ENCODE measurements at places on chromosomes 6 and 20.

GRCh38 chr6:692356-692851 is 535 bp downstream of the EXOC2 start:
- DNase-seq, result peak; percentile 58

GRCh38 chr6:117958536-117958935 is 51.5 kb downstream of the SLC35F1 start:
- no peak for DNase-seq

DNA sequence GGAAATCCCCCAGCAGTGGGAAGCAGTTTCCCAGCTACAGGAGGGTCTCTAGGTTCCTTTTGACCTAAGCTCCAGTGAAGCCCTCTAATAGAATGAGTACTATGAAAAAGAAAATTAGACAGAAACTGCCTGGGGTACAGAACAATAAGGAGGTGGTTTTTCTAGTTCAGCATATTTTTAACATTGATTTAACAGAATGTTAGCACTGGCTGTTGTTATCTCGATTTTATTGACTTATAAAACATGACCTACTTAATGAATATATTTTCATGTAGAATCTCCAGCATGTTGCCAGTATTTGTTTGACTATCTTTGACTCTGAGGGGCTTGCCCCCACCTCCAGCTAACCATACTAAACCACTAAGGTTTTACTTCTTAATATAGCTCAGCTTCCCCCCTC is 19.6 kb downstream of the SCGN start:
- DNase-seq, result no peak

DNA sequence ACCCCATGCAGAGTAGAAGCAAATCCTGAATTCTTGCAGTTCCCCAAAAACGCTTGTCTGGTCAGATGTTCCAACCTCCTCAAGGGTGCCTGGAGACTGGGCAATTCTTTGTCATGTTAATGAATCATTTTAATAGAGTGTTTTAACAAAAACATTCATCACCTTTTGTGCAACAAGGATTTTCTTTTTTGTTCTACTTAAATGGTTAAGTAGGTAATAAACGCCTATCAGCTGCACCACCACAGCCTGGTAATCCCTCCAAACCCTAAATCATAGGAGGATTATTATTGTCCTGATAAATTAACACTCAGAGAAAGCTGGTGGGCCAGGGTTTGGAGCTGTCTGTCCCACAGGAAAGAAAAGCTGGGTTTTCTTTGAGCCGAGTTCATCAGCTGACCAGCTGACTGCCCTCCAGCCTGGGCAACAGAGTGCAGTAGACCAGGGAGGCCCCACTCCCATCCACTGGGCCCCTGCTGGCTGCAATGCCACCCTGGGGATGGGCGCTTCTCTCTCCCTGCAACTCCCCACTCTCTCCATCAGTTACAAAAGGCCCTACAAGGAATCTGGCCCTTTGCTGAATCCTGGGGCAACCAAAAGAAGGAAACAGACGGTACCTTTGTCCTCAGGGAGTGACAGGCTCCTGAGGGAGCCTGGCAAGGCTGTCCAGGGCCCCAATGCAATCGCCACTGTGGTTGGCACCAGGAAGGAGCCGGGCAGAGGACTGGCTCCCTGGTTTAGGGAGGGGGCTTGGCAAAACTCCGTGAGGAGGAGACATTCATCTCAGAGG is 23.1 kb upstream of the BMP7 start:
- DNase-seq, result no peak

DNA sequence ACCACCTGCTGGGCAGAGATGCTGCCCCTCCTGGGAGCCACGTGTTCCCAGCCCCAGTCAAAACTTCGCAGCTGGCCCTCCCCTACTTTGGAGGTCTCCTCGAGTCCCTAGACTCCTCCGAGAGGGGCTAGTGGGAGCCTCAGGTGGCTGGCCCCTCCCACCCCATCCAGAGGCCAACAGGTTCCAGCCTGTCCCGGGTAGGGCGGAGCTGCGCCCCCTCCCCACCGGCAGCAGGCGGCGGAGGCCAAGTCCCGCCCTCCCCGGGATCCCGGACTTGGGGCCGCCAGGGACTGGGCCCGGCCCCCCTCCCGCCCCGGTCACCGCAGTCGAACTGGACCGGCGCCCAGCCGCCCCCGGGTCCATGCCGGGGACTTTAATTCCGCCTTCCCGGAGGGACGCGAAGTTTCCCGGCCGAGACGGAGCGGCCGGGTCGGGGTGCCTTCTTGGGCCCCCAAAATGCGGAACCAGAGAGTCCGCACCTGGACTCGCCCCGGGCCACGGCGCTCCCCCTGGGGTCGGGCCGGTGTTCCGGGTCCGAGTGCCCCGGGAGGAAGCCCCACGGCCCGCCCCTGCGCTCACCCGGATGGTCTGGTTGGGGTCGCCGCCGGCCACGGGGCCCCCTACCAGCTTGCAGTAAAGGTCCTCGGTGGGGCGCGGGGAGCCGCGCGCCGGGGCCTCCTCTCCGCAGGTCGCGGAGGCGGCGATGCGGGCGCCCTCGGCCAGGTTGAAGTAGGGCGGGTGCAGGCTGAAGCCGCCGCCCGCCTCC is 559 bp downstream of the LAMA5 start:
- DNase-seq, result no peak

GRCh38 chr6:96532399-96532798 is 10.8 kb downstream of the UFL1 start:
- DNase-seq, result no peak

DNA sequence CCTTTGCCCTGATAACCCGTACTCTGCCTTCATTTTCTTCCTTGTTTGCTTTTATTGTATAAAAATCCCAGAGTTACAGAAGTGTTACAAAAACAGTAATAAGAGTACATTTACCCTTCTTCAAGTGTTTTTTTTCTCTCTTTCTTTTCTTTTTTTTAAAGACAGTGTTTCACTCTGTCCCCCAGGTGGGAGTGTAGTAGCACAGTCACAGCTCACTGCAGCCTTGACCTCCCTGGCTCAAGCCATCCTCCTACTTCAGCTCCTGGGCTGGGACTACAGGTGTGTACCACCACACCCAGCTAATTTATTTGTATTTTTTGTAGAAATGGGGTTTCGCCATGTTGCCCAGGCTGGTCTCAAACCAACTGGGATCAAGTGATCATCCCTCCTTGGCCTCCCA is 402.7 kb downstream of the CDKAL1 start:
- DNase-seq, result no peak

DNA sequence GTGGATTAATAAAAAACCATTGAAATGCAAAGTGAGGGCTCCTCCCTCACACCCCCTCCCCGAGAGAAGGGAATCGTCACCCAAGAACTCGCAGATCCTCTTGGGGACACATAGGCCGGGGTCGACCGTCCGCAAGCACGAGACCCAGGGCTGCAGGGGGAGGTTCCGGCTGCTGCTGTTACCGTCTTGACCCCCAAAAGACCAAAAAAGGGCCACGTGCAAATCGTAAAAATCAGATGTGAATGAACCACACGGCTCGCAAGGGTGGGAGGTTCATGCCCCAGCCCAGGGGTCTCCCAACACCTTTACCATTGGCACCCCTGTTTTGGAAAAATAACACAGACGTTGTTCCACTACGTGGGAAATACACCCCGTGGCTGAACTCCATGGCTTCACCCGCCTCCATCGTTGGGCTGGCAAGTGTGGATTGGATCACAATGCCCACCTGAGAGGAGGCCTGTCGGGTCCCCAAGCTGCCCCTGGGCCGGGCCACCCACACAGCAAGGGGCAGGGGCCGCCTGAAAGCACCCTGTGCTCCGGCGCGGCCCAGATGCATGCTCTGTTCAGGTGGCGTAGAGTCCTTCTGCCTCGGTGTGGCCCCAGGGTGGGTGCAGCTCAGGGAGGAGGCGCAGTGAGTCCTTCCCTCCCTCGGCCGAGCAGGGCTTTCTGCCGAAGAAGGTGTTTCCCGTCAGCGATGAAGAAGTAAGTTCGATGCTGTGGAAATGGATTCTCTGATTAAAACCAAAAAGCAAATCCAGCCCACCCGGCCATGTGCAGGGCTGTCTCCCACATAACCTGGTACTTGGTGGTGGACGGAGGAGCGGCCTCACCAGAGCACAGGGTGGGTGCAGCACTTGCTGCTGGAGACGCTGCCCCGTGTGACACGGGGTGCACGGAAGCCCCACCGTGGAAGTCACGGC is 85.0 kb downstream of the YTHDF1 start:
- DNase-seq, result no peak

DNA sequence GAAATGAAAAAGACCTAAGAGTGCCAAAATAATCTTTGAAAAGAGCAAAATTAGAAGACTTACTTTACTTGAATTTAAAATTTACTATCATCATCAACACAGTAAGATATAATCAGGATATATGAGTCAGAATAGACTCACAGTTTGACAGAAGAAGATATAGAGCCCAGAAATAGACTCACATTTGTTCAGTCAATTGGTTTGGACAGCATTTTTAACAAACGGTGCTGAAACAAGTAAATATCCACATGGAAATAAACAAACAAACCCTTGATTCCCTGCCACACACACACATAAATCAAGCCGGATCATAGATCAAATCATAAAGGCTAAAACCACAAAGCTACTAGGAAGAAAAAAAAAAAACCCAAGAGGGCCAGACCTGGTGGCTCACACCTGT is 291.1 kb downstream of the ADGRG6 start:
- DNase-seq, result no peak

DNA sequence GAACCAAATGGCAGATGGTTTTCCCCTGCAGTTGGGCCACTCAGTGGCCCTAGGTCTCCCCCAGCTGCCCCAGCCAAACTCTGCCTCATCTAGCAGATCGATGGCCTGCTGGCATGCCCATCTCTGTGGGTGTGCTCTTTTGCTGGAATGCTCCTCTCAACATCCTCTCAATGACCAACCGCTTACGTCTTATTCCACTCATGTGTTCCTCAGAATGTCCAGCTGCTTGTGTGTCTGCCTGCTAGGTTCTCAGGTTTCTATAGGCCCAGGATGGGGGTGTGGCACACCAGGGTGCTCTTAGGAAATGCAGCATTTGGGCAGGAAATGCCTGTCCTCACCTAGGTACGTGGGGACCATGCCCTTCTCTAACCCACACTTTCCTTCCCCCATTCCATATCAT is 509.9 kb upstream of the SYNCRIP start:
- no peak for DNase-seq

GRCh38 chr6:105177556-105177955 is 2.3 kb downstream of the POPDC3 start:
- DNase-seq, result no peak

GRCh38 chr6:137424251-137424650 is 69.9 kb downstream of the OLIG3 start:
- DNase-seq, result no peak

DNA sequence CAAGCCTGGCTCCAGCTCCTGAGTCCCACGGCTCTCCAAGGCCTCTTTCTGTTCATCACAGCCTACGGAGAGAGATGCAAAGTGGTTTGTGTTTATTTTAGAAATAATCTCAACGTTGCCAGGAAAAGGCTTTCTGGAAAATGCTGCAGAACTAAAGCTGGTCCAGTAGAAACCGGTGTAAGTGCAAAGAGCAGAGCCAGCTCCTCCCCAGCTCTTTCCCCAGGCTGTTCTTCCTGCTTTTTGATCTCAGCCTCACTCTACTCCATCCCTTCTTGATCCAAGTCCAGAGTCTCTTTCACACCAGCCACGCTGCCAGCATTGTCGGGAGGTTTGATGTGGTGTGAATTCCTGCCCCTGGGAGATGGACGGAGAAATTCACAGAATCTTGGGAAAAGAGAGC is 69.8 kb downstream of the TMEM170B start:
- no peak for DNase-seq

- DNase-seq, result no peak
Observed at GRCh38 chr6:9482030-9482738, 932.7 kb downstream of the TFAP2A start.

GRCh38 chr20:61761453-61762166 is 304.1 kb downstream of the TAF4 start:
- DNase-seq, result no peak

GRCh38 chr20:38002422-38002821 is 30.8 kb downstream of the TTI1 start:
- DNase-seq, result no peak

- no peak for DNase-seq
Observed at GRCh38 chr6:5532941-5533340, 271.6 kb downstream of the FARS2 start.

DNA sequence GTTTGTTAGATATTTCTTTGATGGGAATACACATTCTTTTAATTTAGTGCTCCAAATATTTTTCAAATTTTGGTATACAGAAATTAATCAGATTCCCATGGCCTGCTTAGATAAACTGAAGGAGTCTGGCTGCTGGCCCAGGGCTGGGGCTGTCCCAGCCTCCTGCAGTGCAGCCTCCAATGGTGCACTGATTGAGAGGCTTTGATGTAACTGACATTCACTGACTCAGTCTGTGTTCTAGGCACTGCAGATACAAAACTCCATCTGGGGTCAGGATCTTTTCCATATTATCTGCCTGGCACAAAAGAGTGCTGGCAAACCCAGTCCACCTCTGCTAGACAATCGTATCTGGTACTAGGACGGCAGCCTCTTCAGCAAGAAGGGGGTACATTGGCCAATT is 64.8 kb downstream of the GRIK2 start:
- no peak for DNase-seq

DNA sequence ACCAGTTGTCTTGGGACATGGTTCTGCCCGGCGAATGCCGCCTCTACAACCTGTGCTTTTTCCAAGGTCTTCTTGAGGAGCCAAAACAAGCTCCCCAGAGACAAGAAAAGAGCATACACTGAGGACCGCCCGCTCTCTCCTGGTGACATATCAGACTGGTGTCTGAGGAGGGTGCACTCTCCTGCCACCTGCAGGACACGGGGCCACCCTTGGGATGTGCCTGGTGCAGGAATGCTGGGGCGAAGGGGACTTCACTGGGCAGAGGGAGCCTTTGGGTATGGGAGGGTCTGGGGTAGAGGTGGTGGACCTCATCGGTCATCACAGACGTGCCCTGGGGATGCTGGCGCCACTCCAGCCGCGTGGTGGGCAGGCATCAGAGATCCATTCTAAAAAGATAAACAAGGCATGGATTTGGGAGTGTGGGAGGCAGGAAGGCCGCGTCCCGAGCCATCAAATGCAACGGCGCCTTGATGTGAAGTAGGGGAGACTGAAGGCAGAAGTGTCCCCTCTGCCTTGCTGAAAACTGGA is 163.3 kb downstream of the CD83 start:
- DNase-seq, result no peak

DNA sequence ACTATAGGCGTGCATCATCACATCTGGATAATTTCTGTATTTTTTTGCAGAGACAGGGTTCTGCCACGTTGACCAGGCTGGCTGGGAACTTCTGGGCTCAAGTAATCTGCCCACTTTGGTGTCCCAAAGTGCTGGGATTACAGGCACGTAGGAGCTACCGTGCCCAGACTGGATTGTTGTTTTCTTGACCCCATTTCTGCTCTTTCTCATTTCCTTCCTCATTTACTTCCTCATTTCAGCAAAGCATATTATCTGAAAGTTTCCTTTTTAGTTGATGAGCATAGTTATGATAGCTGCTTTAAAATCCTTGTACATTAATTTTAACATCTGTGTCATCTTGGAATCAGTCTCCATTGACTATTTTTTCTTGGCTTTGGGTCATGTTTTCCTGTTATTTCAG is 301.0 kb upstream of the RUNX2 start:
- no peak for DNase-seq

- DNase-seq, result no peak
Observed at GRCh38 chr20:13703265-13703664, 64.5 kb upstream of the TASP1 start.

DNA sequence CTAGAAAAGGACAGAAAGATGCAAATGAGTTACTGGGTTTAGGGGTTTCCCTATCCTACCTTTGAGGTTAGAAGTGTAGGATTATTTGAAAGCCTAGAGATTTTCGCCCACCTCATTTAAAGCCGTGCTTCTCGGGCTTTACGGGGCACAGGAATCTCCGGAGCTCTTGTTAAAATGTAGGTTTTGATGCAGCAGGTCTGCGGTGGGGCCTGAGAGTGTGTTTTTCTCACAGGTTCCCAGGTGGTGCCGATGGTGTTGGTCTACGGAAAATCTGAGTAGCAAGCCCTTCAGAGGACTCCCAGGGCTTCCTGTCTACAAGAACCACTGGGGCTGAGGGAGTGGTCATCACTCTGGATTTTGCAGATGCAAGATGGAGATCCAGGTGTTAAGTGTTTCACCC is 47.5 kb downstream of the TRAM2 start:
- DNase-seq, result no peak

Data from activated CD4-positive, alpha-beta T cell treated with anti-CD3 and anti-CD28 coated beads for 24 hours (primary cell).